ENCODE measurements at places on chromosomes 4 and X.
A peak's percentile ranks its signal among the peaks of the same experiment; 100 is the strongest.

DNA sequence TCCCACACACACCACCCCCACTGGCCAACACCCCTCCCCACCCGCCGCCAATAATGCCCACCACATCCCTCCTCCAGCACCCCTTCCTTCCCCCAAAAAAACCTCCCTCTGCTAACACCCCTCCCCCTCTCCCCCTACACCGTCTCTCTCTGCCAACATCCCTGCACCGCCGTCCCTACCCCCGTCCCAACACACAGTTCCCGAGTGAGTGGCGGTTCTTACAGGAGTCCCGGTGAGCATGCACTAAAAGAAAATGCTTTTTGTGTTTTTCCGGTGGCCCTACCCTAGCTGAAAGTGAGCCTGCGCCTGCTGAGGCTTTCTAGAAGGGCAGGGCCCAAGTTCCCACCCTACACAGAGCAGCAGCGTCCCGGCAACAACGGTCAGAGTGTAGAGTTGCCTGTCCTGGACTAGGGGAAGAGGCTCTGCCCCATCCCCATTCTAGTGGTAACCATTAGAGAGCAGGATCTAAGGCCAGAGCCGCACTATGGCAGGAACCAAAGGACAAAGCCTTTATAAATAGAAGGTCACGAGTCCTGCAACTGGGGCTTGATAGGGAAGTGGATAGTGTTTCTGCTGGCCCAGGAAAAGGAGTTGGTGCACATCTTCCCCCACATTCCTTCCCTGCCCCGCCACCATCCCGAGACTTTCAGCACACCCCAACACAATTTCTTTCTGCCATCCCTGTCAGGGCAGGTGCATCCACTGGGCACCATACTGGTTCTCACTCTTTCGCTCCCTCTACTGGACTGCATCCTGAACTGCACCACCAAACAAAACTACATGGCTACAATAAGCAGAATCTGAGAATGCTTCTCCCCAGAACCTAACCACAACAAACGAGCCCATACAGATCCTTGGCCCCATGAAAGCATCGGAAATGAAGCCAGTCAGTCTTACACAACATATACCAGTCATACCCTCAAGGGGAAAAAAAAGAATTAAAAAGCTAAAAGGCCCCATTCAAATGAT is 78.1 kb upstream of the PAGE3 start:
- DNase-seq = peak; percentile 4

GRCh38 chr4:83234902-83235644 is 49.5 kb downstream of the COQ2 start:
- no peak for DNase-seq

DNA sequence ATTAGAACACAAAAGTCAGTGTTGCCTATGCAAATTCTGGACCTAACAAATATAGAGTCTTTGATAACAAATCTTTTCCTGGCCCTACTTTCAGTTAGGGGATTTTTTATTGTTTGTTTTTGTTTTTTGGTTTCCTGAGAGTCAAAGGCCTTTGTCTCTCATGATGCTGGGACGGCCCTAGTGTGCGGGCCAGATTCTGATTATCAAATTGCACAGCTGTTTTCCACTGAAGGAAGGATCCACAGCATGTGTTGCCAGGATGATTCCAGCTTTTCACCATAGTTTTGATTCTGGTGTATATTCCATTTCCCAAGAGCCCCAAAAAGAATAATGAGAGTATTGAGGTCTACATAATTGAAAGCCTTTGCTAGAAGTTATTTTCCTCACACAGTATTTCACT is 248.2 kb downstream of the CAMK2D start:
- no peak for DNase-seq

DNA sequence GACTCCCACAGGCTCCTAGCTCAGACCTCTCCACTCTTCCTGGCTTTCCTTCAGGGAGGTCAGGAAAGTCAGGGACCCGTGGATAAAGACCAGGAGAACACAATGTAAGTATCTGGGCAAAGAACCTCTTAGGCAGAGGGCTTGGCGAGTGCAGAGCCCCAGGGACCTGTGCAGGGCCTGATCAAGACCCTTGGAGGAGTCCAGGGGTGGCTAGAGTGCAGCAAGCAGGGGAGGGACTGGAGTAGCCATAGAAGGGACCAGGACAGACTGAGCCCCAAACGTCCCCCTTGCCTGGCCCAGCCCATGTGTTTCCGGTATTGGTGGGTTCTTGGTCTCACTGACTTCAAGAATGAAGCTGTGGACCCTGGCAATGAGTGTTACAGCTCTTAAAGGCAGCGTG is 5.9 kb upstream of the TNIP2 start:
- no peak for DNase-seq

GRCh38 chr4:80709082-80709869 is 321.2 kb upstream of the BMP3 start:
- no peak for DNase-seq

DNA sequence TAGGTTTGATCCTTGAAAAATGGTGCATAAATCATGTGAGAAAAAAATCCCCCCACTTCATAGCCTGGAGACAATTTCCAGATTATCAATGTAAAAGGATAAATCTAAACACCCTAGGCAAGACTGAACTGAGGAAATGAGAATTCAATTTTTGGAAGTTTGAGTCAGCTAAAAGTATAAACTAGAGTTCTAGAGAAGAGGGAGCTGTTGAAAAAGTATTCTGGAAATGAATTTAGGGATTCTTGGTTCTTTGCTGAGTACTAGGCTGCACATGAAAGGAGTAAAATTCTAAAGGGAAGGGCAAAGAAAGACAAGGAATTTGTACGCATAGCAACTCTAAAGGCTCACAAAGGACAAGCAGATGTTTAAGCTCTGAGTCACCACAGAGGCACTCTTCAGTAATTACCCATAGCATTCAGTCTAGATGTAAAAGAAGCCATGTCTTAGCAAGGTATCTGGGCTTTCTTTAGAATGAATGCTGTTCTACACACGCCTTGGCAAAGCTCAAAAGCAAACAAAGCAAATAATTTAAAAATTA is 896.5 kb downstream of the PDHA2 start:
- DNase-seq = no peak

GRCh38 chr4:139959396-139959795 is 194.6 kb downstream of the MAML3 start:
- no peak for DNase-seq

GRCh38 chr4:112199041-112199440 is 32.5 kb upstream of the AP1AR start:
- no peak for DNase-seq

All from stimulated activated CD4-positive, alpha-beta T cell treated with anti-CD3 and anti-CD28 coated beads, Interleukin-15, amount 100 ng/mL, for 48 hours (primary cell).